ENCODE measurements at places on chromosomes 12 and 14.

DNA sequence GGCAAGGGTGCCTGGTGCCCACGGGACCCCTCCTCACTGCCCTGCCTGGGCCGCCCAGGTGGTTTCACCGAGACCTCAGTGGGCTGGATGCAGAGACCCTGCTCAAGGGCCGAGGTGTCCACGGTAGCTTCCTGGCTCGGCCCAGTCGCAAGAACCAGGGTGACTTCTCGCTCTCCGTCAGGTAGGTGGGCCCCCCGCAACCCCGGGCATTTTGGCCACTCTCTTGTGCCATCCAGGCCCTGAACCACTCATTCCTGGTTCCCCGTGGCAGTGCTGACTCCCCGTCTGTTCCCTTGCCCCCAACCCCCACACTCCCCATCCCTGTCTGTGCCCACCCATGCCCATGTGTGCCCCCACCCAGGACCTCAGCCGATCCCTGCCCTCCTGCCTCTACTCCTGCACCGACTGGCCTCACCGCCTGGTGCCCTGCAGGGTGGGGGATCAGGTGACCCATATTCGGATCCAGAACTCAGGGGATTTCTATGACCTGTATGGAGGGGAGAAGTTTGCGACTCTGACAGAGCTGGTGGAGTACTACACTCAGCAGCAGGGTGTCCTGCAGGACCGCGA lies 480 bp downstream of the PTPN6 start:
- no peak for DNase-seq

DNA sequence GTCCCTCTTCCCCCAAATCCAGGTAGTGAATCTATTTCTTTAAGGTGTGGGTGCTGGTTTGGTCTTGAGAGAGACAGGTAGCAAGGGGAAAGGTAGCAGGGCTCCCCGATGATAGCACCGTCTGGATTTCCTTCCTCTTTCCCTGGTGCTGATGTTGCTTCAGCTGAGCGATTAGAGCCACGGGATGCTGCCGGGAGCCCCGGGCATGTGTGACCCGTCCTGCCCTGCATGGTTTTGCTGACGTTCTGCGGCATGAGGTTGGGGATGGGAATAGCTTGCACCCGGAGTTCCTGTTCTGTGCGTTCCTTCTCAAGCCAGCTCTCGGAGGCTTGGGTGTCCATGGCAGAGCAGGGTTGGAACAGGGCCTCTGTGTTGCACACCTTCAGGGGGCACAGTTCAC lies 107.3 kb downstream of the TSPAN9 start:
- DNase-seq, result no peak

DNA sequence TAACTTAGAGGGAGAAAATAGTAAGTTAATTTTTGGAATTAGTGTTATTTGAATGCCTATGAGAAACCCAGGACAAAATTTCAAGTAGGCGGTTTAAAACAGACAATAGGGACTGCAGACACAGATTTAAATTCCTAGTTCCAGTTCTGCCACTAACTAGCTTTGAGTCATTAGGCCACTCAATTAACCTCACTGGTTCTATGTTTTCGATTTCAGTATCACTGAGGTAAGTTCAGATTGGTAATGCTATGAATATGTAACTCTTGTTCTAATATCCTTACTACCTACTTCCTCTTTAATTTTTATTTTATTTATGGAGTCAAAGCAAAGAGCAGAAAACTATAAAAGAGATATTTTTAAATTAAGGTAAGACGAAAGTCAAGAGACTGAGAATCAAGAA lies 52.6 kb downstream of the GALC start:
- DNase-seq, result no peak

- DNase-seq, result peak; percentile 65
Observed at GRCh38 chr12:6869049-6870021, 2.0 kb downstream of the TPI1 start.

DNA sequence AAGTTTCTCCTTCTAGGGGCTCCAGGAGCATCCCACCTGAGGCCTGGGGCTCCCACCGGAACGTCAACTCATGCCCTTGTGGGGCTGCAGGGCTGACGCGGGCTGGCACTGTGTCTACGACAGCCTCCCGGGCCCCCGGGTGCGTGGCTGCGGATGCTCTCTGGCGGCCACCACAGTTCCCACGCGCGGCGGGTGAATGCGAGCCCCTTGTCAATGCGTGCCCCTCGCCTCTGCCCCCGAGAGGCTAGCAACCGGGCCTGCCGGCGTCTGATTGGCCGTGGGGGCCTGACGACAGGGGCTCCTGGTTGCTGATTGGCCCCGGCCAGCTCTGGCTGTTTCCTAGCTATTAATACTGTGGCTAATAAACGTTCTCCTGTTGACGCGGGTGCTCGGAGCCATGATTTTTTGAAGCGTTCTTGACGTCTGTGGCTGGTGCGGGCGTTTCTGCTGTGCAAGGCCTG lies 1.8 kb upstream of the MEG3 start:
- DNase-seq, result no peak

DNA sequence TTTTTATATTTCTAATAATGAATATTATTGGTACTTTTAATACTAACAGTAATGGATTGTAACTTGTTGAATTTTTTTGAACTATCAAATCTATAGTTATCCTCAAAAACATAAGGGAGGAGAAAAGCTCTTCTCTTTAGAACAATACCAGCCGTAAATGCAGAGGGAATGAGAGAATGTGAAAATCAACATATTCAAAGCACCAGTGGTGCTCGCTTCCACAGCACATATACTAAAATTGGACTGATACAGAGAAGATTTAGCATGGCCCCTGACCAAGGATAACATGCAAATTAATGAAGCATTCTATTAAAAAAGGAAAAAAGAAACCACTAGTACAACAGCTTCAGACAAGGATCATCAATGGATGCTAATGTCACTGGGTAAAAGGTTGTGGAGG lies 15.8 kb downstream of the R3HDM2 start:
- DNase-seq, result no peak

- peak; percentile 91 for DNase-seq
Observed at GRCh38 chr14:24188251-24189058, at the start of gene IPO4. IPO4 (minus strand) TSS chr14:24188816; CDS start chr14:24188787, 29 bp downstream.

GRCh38 chr12:57899010-57899662 lies 42.2 kb upstream of the ATP23 start:
- peak; percentile 49 for DNase-seq

DNA sequence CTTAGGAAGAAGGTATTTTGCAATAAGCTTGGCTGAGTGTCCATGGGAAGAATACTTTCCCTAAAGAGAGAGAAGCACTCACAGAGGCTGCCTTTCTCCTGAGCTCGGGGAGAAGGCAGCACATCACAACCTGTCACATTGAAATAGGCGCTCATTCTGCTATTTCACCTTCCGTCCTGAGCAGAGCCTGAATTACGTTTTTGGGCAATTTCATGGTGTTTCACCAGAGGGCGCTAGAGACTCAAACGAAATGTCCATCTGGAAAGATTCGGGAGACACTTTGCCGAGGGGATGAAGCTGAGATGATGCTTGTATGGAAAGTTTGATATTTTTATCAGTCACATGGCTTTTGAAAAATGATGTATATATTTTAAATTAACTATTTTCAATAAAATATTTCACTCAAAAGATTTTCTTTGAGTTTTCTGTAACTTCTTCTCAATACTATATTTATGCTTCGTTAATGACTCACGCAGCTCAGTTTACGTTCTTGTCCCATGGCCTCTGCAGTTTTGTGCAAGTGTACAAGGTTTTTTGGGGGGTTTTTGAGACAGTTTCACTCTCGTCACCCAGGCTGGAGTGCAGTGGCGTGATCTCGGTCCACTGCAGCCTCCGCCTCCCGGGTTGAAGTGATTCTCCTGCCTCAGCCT lies 17.4 kb upstream of the B4GALNT3 start:
- DNase-seq, result no peak

DNA sequence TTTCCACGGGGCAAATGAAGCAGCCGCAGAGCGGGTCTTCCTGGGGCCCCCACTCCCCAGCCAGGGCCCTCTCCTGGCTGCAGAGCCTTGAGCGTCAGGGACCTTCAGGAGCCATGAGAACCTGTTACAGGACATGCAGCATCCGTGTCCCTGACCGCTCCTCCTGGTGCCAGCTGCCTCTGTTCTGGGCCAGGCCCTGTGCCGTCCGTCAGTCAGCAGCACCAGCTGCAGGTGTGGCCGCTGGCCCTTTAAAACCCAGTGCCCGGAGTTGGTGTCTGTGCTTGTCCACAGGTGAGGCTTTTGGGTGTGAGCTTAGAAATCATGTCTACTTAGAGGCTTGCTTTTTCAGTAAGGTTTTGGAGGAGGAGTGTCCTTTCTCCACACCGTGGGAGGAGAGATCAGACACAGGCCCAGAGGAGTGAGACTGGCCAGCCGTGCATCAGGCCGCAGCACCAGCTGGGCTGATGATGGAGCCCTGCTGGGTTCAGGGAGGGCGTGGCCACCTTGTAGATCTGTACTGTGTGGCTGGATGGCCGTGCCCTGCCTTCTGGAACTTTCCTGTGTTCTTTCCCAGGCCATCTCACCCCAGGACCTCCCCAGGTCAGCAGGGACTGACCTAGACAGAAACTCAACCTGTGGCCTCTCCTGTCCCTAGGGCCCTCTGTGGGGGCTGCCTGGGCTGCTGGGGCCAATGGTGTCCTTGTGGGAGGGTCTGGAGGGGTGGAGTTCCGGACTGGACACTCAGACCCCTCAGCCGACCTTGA lies 27.1 kb downstream of the AACS start:
- no peak for DNase-seq

GRCh38 chr12:86148612-86149011 lies 107.6 kb downstream of the MGAT4C start:
- DNase-seq, result no peak

GRCh38 chr12:102659200-102659911 lies 179.0 kb upstream of the IGF1 start:
- no peak for DNase-seq

DNA sequence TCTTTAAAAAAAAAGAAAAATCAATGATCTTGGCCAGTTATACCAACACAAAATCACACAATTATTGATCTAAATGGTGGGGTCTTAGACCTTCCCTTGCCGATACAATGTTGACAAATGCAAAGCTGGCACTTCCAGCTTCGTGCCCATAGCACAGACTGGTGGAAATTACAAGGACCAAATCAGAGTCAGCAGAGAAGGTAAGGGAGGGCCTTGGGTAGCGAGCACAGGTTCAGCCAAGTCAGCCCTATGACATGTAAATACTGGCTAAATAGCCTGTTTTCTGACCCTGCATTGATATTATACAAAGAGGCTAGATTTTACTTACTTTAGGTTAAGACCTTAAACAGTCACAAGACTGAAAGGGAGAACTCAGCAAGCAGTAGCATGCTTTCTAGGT lies 30.3 kb upstream of the WDR89 start:
- DNase-seq, result no peak

DNA sequence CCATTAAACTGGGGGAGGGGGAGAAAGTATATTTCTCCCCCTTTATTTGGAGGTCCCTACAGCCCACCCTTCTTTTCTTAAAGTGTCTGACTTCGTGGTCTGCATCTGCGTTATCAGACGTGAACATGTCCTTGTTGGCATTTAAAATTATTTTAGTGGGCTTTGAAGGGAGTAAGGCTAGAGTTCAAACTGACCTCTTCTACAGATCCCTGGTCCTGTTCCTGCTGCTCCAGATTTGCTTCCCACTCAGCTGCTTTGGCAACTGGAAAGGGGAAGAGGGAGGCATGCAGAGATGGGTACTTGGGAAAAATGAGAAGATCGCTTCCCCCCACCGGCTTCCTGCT lies 611 bp upstream of the SIX6 start:
- no peak for DNase-seq

DNA sequence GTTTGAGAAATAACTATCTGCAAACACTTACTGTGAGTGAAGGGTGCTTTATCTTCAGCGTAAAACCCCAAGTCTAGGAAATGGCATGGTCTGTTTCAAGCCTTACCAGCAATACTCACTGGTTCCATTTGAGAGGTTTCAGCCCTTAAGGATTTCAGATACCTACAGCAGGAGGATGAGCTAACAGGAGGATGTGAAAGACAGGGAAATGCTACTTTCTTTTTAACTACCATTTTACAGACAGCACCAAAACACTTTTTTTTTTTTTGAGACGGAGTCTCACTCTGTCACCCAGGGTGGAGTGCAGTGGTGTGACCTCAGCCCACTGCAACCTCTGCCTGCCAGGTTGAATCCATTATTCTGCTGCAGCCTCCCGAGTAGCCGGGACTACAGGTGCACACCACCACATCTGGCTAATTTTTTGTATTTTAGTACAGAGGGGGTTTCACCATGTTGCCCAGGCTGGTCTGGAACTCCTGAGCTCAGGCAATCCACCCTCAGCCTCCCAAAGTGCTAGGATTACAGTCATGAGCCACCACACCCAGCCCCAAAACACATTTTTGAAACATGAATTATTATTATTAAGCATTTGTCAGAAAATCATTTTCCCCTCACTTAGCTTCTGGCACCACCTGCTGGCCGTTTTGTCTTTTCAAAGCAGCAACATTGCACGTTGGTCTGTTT lies 4.6 kb downstream of the MTRFR start:
- peak; percentile 65 for DNase-seq

GRCh38 chr12:13627536-13627935 lies 353.9 kb downstream of the GRIN2B start:
- DNase-seq, result no peak

- DNase-seq, result no peak
Observed at GRCh38 chr12:129927316-129927900, 23.6 kb upstream of the TMEM132D start.

- no peak for DNase-seq
Observed at GRCh38 chr14:69860221-69860620, 19.0 kb upstream of the SMOC1 start.

DNA sequence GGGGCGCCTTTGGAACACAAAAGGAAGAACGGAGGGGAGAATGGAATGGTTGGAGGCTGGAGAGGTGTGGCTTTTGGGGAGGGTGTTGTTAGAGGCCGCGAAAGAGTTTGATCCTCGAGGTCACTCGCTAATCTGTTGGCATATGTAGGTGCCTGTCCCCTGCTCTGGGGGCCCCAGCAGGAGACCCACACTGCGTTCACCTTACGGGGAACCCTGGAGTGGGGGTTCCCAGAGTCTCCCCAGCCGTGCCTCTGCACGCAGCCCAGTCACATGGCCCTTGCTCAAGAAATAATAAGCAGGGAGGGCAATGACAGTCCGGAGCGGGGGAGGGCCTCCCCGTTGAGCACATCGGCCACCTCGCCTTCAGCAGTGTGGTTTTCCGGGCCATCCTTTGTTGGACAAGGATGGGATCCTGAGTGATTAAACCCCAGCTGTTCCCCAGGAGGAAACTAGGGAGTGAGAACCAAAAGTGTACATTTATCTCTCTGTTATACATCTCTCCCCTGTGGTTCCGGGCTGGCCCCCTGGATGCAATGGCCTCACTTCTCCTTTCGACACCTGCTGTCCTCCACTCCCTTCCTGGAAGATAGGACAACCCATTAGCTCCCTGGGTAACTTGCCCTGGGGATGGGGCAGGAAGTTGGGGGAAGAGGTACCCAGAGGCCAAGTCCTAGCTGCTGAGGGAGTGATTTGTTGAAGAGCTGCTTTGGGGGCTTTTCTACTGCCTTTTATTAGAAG lies 1.3 kb downstream of the PLEKHG3 start:
- DNase-seq, result no peak

All from activated CD8-positive, alpha-beta memory T cell treated with anti-CD3 and anti-CD28 coated beads for 1 hour (primary cell).